CD4-positive, alpha-beta T cell (primary cell): ENCODE measurements at places on chromosomes 12 and 14. TPM values are rescaled to one million over a fixed set of nuclear protein-coding genes. Genes with fewer than 3 reads are reported as not detected.

The RNFT2 gene
- 6.0 TPM for total RNA-seq

The ZFP36L1 gene
- 258 TPM for total RNA-seq

- peak overlapping the region; percentile 70 for H3K4me3 ChIP-seq
- peak overlapping the region; percentile 35 for H3K27ac ChIP-seq
- DNase-seq = no peak
- H3K4me1 ChIP-seq = peaks cover 26% of the 10 kb centered on the region
- no peaks in the 10 kb centered on the region for H3K36me3 ChIP-seq
These were observed 647 bp downstream of the LGMN start for GRCh38 chr14:92747701-92748258.

GRCh38 chr14:90828642-90829487 lies 12.6 kb upstream of the TTC7B start:
- no peaks in the 10 kb centered on the region for H3K27me3 ChIP-seq
- peak overlapping the region; percentile 67 for H3K27ac ChIP-seq
- peak; percentile 7 for DNase-seq

- H3K27ac ChIP-seq = no peak overlapping the region
- H3K27me3 ChIP-seq = no peaks in the 10 kb centered on the region
- H3K36me3 ChIP-seq = no peaks in the 10 kb centered on the region
- no peak overlapping the region for H3K4me3 ChIP-seq
These were observed 73.0 kb downstream of the CIT start for GRCh38 chr12:119804011-119804641.

DNA sequence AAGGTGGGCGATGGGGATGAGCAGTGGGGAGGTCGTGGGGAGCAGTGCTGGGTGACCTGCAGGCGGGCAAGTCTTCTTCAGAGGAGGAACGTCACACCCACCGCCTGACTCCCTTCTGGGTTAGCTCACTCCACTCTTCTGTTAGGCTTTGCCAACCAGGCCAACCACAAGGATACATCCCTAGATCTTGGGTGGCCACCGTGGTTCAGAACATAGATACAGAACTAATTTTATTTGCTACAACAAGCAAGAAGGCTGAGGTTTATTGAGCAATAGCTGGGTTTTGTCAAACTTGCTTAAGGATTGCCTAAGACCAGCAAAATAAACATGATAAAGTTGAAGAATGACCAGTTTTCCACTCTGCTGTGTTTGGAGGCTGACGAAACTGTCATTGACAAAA lies 109.4 kb downstream of the DACT1 start:
- peaks cover 3% of the 10 kb centered on the region for H3K27me3 ChIP-seq
- H3K27ac ChIP-seq = no peak overlapping the region
- no peak for DNase-seq

GRCh38 chr12:66733839-66734238 lies 55.0 kb upstream of the GRIP1 start:
- H3K4me1 ChIP-seq = no peaks in the 10 kb centered on the region
- DNase-seq = no peak
- no peaks in the 10 kb centered on the region for H3K27me3 ChIP-seq
- H3K4me3 ChIP-seq = no peak overlapping the region
- H3K27ac ChIP-seq = no peak overlapping the region

- DNase-seq = no peak
These were observed 94.8 kb downstream of the BCL11B start for GRCh38 chr14:99177046-99177655.

- no peak overlapping the region for H3K4me3 ChIP-seq
- no peaks in the 10 kb centered on the region for H3K4me1 ChIP-seq
- H3K27me3 ChIP-seq = no peaks in the 10 kb centered on the region
- no peak overlapping the region for H3K27ac ChIP-seq
- no peak for DNase-seq
These were observed 18.9 kb downstream of the ALDH2 start for GRCh38 chr12:111785651-111786050.

GRCh38 chr14:83170165-83170564 lies 1636.5 kb upstream of the SEL1L start:
- no peak for DNase-seq
- no peaks in the 10 kb centered on the region for H3K4me1 ChIP-seq
- H3K27me3 ChIP-seq = no peaks in the 10 kb centered on the region
- H3K36me3 ChIP-seq = no peaks in the 10 kb centered on the region
- H3K4me3 ChIP-seq = no peak overlapping the region

The EFS gene
- total RNA-seq = not detected

- DNase-seq = no peak
- no peak overlapping the region for H3K27ac ChIP-seq
- H3K4me3 ChIP-seq = no peak overlapping the region
- H3K4me1 ChIP-seq = no peaks in the 10 kb centered on the region
- peaks cover 14% of the 10 kb centered on the region for H3K27me3 ChIP-seq
These were observed 169.5 kb upstream of the FKBP4 start for GRCh38 chr12:2625289-2625612.

The PRIMA1 gene
- total RNA-seq = not detected

DNA sequence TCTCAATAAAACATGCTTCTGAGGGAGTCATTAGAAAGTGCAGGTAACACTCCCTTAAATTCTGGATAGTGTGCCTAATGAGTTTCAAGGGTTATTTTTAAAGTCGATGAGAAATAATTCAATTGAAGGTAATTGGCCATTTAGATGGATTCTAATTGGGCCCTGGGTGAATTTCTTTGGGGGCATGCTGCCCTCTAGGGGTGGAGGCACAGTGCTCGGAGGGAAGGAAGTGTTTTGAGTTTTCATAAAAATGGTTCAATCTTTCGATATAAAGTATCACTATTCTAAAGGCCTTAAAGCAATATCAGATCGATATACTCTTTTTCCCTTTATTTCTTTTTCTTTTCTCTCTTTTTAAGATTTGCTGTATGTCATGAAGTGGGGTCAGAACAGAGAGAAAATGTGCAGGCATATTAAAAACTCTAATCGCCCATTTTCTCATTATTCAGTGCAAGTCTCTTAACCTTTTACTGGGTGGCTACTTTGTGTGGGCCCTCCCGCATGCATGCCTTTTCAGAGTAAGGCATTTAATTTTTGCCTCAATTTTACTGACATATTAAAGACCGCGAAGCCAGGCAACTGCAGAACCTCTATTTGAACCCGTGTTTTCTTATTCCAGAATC lies 25.5 kb downstream of the NKX2-8 start:
- no peaks in the 10 kb centered on the region for H3K4me1 ChIP-seq
- H3K4me3 ChIP-seq = no peak overlapping the region
- H3K27me3 ChIP-seq = no peaks in the 10 kb centered on the region

DNA sequence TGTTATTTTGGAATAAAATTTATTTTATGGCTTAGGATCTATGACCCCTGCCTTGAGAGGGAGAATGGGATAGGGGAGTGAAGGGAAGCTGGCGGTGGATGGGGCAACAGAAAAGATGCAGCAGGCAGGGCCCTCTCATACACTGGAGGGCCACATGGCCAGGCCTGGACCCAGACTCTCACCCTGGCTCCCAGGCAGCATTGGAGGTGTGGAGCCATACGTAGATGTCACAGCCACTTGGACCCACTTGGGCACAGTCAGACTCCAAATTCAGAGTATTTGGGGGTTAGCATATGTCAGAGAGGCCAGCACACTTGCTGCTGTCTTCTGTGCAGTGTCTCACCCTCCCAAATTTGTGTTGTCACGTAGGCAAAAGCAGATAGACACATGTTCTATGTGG lies 6.5 kb downstream of the NAB2 start:
- H3K36me3 ChIP-seq = peaks cover 89% of the 10 kb centered on the region
- H3K4me3 ChIP-seq = no peak overlapping the region
- peak overlapping the region; percentile 29 for H3K27ac ChIP-seq
- H3K27me3 ChIP-seq = no peaks in the 10 kb centered on the region
- no peak for DNase-seq

The GLIPR1L1 gene
- total RNA-seq = not detected

- H3K27ac ChIP-seq = no peak overlapping the region
- H3K4me1 ChIP-seq = peaks cover 6% of the 10 kb centered on the region
- H3K36me3 ChIP-seq = no peaks in the 10 kb centered on the region
- DNase-seq = peak; percentile 50
These were observed 35.4 kb upstream of the TMEM179 start for GRCh38 chr14:104639885-104640548.

The WNT1 gene
- total RNA-seq = 1.8 TPM

- H3K36me3 ChIP-seq = peaks cover 2% of the 10 kb centered on the region
- H3K27me3 ChIP-seq = no peaks in the 10 kb centered on the region
- H3K4me3 ChIP-seq = peak overlapping the region; percentile 71
- H3K27ac ChIP-seq = no peak overlapping the region
- peaks cover 35% of the 10 kb centered on the region for H3K4me1 ChIP-seq
These were observed 903 bp downstream of the BRF1 start for GRCh38 chr14:105299654-105300541.

The SLC17A8 gene
- not detected for total RNA-seq

The TSPAN19 gene
- total RNA-seq = not detected

DNA sequence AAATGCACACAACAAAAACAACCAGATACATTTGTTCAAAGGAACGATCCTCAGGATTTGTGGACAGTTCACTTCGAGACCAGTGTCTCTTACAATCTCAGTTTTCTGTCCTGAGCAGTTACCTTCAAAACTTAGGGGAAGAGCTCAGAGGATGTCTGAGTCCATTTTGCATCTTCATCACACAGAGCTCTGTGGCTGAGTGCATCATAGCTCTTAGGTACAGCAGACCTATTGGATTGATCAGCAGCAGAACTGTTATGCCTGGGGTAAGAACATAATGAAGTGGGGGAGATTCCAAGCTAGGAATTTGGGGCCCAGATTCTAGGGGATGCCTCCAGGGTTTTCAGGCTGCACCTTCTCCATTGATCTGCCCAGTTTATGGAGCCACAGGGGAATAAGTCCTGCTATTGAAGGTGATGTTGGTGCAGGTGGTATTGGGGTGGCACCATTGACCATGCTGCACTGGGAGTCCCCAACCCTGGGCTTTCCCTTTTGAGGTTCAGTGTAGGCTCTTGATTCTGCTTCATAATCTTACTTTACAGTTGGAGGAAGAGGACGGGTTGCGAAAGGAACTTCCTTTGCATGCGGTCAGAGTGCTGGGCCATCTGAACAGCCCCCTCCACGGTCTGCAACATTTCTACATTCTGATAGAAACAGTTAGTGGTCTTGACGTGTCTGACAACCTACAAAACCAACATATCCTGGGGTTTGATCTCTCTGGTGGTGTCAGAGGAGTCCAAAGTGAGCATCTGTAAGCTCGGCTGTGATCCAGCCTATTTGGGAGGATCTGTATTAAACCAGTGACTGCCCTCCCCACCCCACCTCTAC lies 112.8 kb downstream of the CHST11 start:
- H3K4me3 ChIP-seq = peak overlapping the region; percentile 6
- H3K36me3 ChIP-seq = no peaks in the 10 kb centered on the region

The AQP5 gene
- not detected for total RNA-seq

- no peak overlapping the region for H3K27ac ChIP-seq
- no peaks in the 10 kb centered on the region for H3K4me1 ChIP-seq
- no peak for DNase-seq
- H3K27me3 ChIP-seq = peaks cover 4% of the 10 kb centered on the region
- no peaks in the 10 kb centered on the region for H3K36me3 ChIP-seq
These were observed 49.8 kb downstream of the NUAK1 start for GRCh38 chr12:106088811-106089485.

DNA sequence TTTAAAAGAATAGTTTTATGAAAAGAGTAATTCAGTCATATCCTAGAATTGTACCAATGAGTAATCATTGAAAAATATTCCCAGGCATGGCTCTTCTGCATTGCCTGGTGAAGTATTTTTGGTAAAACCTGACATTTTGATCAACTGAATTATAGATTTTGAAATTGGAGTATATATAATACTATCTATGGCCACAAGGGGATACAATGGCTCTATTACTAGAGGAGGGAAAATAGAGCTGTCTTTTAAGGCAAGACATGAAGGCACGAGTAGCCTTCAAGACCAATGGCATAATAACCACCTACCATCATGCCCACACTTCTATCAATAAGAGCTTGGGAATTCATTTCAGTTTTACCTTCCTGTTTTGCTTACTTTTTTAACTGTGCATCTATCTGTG lies 1241.4 kb upstream of the TMEM132C start:
- H3K27me3 ChIP-seq = no peaks in the 10 kb centered on the region
- no peak overlapping the region for H3K4me3 ChIP-seq
- H3K27ac ChIP-seq = no peak overlapping the region
- no peaks in the 10 kb centered on the region for H3K4me1 ChIP-seq

GRCh38 chr14:32480337-32480736 lies 151.2 kb downstream of the AKAP6 start:
- H3K4me3 ChIP-seq = no peak overlapping the region
- H3K36me3 ChIP-seq = no peaks in the 10 kb centered on the region
- no peak for DNase-seq
- H3K27me3 ChIP-seq = peaks cover 2% of the 10 kb centered on the region

The AGAP2 gene
- 21.0 TPM for total RNA-seq

The ZNF605 gene
- total RNA-seq = 5.3 TPM

- DNase-seq = no peak
- H3K4me3 ChIP-seq = no peak overlapping the region
- no peak overlapping the region for H3K27ac ChIP-seq
- no peaks in the 10 kb centered on the region for H3K4me1 ChIP-seq
- no peaks in the 10 kb centered on the region for H3K27me3 ChIP-seq
These were observed 287.5 kb downstream of the KCNC2 start for GRCh38 chr12:74922117-74922516.

GRCh38 chr14:31622060-31622459 lies 60.9 kb downstream of the NUBPL start:
- no peak overlapping the region for H3K27ac ChIP-seq
- H3K4me1 ChIP-seq = no peaks in the 10 kb centered on the region
- H3K4me3 ChIP-seq = no peak overlapping the region
- H3K27me3 ChIP-seq = no peaks in the 10 kb centered on the region

The KLRK1 gene
- total RNA-seq = 0.96 TPM

- no peaks in the 10 kb centered on the region for H3K36me3 ChIP-seq
- H3K27ac ChIP-seq = peak overlapping the region; percentile 32
- DNase-seq = no peak
- no peaks in the 10 kb centered on the region for H3K27me3 ChIP-seq
- peak overlapping the region; percentile 74 for H3K4me3 ChIP-seq
These were observed 433 bp downstream of the COX16 start for GRCh38 chr14:70359076-70359424.

The ZDHHC22 gene
- total RNA-seq = not detected

GRCh38 chr12:93441081-93441616 lies 598 bp downstream of the UBE2N start:
- peaks cover 34% of the 10 kb centered on the region for H3K4me1 ChIP-seq
- no peaks in the 10 kb centered on the region for H3K36me3 ChIP-seq
- peak; percentile 20 for DNase-seq
- H3K27ac ChIP-seq = peak overlapping the region; percentile 47

GRCh38 chr12:2226641-2227040 lies 173.9 kb downstream of the CACNA1C start:
- no peaks in the 10 kb centered on the region for H3K36me3 ChIP-seq
- H3K4me3 ChIP-seq = no peak overlapping the region
- no peak for DNase-seq
- H3K27ac ChIP-seq = no peak overlapping the region
- no peaks in the 10 kb centered on the region for H3K27me3 ChIP-seq
- H3K4me1 ChIP-seq = no peaks in the 10 kb centered on the region

The CLEC7A gene
- total RNA-seq = 2.5 TPM

The TAS2R42 gene
- not detected for total RNA-seq

GRCh38 chr14:39023939-39024871 lies 78.8 kb downstream of the SEC23A start:
- no peaks in the 10 kb centered on the region for H3K27me3 ChIP-seq
- H3K4me3 ChIP-seq = no peak overlapping the region
- no peaks in the 10 kb centered on the region for H3K36me3 ChIP-seq
- no peak for DNase-seq
- no peak overlapping the region for H3K27ac ChIP-seq

The PXN gene
- 229 TPM for total RNA-seq

The C12orf54 gene
- not detected for total RNA-seq
